ENCODE measurements at places on chromosomes 5 and 9.

- no peak for DNase-seq
Measured at GRCh38 chr9:124218987-124219461, 38.7 kb upstream of the NEK6 start.

- DNase-seq = no peak
Measured at GRCh38 chr9:77516781-77517180, 131.3 kb downstream of the GNA14 start.

GRCh38 chr9:16642421-16643109 lies 227.9 kb downstream of the BNC2 start:
- no peak for DNase-seq

- DNase-seq = no peak
Measured at GRCh38 chr9:35920051-35920620, 10.8 kb downstream of the SPAAR start.

GRCh38 chr5:65775476-65775875 lies 53.5 kb downstream of the NLN start:
- DNase-seq = no peak

DNA sequence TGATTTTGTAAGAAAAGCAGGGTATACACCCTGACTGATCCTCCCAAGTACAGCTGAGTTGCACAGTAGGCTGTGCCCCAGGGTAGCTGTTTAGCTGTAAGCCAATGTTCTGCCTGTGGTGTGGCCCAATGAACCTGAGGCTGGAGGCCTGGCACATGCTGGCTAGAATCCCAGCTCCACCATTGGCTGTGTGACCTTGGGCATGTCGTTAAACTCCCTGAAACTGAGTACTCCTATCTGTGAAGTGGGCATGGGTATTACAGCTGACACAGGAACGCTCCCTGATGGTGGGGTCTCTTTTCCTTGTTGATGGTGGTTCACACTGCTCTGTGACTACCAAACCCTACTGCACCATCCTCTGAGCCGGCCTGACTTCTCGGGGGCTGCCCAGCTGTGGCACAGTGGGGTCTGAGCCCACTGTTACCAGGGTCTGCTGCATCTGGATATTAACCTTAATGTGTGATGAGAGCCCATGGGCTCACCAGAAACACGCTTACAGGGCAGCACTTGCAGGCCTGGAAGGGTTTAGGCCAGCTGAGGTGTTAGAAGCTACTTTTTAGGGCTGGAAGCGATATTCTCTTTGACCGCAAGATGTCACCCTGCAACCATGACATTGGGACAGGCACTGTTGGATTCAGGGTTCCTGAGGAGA lies 7.0 kb upstream of the GADD45G start:
- DNase-seq = peak; percentile 38

DNA sequence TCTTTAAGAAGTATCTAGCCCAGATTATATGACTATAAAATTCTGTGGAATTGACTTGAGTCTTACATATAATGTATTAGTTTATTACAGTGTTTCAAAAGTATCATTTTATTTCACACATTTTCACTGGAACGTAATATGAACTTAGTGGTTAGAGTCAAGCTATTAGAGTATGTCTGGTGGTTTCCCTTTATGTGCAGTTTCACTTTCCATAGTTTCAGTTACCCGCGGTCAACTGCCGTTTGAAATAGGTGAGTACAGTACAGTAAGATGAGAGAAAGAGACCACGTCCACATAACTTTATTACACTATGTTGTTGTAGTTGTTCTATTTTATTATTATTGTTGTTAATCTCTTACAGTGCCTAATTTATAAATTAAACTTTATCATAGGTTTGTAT lies 50.5 kb downstream of the COMMD10 start:
- DNase-seq = no peak

GRCh38 chr9:121816845-121817450 lies 165.5 kb downstream of the DAB2IP start:
- no peak for DNase-seq

GRCh38 chr9:91443994-91444392 lies 20.4 kb upstream of the NFIL3 start:
- DNase-seq = no peak

DNA sequence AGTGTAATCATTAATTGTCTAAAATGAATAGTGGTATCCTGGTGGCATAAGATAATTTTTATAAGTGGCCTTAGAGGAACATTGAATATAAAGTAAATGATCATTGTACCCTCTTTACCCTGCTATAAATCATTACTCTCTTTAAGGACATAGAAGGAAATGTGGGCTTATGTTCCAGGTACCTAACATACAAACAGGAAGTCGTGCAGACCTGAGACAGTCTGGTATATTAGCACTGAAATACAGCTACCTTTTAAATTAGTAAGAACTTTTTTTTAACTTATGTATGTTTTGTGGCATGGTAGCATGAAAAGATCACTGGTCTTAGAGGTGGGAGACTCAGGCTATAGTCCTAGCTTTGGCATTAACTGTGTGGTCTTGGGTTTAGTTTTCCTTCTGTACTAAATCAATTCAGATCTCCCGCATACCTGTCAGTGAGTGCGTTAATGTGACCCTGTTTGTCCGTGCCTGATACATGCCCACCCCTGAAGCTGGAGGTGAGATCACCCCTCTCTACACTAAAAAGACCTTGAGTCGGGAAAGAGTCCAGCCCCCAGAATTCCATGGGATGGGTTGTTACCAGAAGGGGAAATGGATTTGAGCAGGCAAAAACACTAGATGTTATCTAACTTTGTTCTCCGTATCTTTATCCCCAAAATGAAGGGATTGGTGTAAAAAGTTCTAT lies 59.4 kb upstream of the ERBIN start:
- DNase-seq = no peak

GRCh38 chr5:120361941-120362340 lies 102.2 kb upstream of the PRR16 start:
- no peak for DNase-seq

GRCh38 chr9:76396144-76396543 lies 1.9 kb upstream of the RFK start:
- DNase-seq = no peak

DNA sequence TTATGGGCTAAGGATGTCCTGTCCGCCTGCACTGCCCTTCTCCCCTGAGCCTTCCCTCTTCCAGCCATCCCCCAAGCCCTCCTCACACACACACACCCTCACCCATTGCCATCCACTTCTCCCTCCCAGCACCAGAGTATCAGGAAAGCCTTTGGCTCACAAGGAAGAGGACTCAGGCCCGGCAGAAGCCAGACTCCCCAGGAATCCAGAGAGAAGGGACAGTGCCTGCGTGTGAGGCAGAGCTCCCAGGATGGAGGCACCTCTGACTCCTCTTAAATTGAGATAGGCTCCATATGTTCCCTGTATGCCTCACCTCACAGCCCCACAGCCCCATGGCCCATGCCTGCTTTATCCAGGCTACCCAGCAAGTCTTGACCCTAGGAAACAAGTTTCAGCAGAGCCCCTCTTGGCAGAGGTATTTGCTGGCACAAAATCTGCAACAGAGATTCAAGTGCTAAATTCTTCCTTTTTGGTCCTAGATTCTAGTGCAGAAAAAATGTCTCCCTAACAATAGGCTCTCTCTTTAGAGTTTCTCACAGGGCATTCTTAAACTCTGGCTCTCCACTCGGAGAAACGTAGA lies 761 bp downstream of the IL17B start:
- DNase-seq = no peak

All from progenitor cell of endocrine pancreas (in vitro differentiated cells).